Karpas-422 (cell line): ENCODE measurements at places on chromosomes 6 and 20.
A peak's percentile ranks its signal among the peaks of the same experiment; 100 is the strongest.

DNA sequence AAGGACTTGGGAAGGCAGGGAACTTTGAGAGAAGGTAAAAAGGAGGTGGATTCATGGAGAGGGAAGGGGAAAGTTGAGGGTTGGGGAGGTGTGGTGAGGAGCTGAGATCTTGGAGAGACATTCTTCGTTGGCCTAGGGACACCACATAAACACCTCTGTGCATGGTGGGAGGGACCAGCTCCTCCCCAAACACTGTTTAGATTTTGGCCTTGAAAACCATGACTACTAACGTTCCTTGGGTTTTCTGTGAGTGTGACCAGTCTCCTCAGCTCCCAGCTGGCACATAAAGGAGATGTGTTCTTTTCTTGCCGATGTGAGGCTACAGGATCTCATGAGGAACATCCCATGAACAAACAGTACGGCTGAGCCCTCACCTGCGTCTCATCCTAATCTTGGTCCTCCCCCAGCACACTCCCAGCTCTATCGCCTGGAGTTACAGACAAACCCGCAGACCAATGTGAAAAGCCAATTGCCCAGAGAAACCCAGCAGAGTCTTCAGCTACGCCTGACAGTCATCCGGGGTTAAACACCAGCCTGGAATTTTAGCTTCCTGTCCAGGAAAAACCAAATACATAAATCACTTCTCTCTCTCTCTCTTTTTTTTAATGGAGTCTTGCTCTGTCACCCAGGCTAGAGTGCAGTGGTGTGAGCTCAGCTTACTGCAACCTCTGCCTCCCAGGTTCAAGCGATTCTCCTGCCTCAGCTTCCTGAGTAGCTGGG is 22.0 kb upstream of the DDR1 start:
- no peak for DNase-seq

- no peak for DNase-seq
These were observed 116.2 kb upstream of the PLCB4 start for GRCh38 chr20:8952721-8953120.

DNA sequence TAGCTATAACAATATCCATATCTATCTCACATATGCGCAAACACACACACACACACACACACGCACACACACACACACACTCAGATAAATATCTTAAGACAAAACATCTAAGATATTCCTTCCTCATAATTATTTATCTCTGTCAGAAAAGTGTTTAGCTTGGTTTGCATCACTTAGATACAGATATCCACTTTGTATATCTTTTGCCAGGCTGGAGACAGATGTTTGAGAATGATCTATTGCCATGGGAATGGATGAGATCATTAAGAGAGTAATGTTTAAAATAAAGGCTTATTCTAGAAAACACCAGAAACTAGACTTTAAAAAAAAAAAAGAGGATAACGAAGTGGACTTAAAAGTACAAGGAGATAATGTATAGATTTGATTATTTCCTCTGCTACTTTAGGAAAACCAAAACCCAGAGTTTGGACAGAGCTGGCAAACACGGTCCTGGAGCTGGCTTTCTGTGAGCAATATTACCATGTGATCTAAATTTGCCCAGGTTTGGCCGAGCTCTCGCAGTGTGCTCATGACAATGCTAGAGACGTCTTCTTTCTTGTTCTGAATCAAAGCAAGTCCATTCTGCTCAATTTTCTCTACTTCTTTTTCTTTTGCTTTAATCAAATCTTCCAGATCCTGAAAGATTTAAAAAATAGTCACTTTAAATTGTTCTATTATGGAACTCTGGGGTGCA is 411.8 kb downstream of the SYNE1 start:
- no peak for DNase-seq

- DNase-seq: peak; percentile 94
These were observed 15.1 kb downstream of the HMGN4 start for GRCh38 chr6:26553264-26553634.

DNA sequence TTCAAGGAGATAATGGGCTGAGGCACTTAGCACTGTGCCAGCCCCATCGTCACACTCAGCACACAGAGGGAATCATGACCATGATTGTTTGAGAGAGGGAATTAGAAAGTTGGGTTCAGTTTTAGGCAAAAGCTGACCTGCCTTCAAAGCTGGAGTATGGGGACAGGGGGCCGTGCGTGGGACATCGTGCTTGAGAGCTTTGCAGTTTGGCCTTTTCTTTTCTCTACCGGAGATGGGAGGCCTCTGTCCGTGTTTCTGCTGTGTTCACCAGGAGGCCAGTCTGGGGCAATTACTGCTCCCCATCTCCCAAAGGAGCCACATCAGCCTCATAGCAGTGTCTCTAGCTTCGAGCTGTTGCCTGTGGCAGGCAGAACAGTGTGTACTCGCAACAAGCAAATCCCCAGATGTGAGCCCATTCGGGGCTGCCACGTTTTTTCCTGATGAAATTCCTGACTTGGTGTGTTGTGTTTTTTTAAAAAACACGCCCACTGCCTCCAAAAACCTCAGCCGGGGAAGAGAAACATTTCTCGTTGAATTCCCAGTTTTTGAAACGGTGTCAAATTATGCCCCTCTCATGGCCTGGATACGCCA is 20.2 kb downstream of the EYA2 start:
- DNase-seq: no peak

GRCh38 chr6:130134582-130134981 is 88.2 kb downstream of the SAMD3 start:
- DNase-seq: no peak

DNA sequence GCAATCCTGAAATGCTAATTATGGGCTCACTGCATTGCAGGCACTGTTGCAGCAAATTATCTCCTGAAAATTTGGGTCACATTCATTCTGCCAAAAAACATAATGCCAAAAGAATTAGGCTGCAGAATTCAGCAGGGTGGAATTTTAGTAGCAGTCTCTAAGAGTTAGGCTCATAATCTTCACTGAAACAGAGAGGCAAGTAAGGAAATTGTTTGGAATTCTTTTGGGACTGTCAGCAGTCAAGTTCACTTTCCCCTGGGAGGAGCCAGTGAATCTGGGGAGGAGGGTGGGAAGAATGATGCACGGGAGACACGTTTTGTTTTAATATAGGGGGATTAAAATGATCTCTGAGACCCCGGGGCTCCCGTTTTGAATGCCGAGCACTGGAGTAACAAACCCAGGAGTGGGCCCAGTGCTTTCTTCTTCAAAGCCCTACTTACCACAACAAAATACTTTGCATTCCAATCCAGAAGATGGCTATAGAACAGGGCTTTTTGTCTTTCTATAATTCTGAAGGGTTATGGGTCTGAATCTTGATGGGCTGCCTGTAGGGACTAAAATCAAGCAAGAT is 44.7 kb downstream of the SOBP start:
- DNase-seq: no peak

DNA sequence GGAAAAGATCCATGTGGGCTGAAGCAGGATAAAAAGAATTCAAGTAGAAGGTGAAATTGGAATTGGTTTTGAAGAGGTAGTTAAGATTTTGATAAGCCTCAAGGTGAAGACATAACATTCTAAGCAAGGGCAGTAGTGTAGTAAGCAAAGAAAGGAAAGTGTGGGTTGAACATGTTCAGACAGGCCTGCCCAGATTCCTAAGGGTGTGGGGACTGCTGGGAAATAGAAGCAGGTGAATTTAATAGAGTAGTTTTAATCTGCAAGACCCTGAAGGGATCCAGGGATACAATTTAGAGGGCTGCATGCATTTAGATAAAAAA is 19.1 kb downstream of the TAB2 start:
- DNase-seq: no peak

DNA sequence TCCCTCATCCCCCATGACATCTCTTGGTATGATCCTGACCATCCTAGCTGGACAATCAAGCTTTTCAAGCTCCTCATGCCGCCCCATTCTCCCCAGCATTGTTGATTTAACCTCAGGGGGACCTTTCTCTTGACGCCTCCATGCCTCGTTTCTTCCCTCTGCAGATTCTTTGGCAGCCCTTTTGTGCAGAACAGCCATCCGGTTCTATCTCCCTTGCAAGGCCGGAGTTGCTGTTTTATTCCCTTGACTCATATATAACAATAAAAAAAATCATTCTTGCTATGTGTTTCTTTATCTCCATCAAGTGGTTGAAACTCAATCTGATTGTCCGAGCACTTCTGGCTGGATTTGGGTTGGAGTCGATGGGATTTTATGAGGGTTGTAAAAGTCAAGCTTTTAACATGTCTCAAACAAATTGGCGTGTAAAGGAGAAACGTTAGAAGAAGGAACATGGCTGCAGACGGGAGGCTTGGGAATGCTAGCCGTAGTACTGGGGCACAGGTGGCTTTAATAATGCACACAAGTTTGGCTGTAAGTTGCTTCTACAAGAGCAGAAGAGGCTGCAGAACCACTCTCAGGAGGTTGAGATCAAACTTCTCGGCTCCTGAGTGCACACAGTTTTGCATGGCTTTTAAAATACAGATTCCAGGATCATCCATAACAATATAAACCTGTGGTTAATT is 3.9 kb upstream of the SULF2 start:
- no peak for DNase-seq

DNA sequence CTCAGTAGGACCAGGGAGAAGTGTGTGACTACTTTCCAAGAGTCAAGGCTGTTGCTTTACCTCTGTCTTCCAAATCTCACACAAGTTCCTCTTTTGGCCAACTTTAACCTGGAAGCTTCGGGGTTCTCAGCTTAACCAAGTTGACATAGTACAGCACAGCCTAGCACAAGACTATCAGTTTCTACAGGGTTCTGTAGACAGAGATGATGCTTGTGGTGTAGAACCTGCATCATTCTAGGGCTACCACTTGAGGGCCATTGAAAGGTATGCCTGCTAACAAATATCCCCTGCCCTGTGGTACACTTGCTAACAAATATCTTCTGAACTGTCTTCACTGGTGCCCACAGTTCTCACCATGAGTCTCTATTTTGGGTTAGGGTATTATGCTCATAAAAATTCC is 62.0 kb upstream of the MAP3K7 start:
- no peak for DNase-seq
